ENCODE measurements at places on chromosomes 5 and 9.

DNA sequence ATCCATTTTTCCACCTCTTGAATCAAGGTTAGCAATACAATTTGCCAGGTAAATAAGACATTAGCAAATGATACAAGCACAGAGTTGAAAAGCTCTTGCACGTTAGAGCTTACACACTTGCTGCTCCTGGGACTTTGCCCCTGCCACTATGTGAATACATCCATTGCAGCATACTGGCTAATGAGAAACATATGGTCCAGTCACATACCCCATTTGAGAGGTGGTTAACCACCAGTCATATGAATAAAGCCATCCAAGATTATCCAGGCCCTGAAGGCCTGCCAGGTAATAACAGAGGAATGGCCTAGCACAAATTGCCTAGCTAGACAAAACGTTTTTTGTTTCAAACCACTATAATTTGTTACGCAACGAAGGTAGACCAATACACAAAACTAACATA is 45.8 kb upstream of the FTMT start:
- DNase-seq = no peak

GRCh38 chr9:20219437-20219836 is 402.9 kb downstream of the MLLT3 start:
- DNase-seq = no peak

- DNase-seq = no peak
Measured at GRCh38 chr9:37374892-37375291, 47.6 kb upstream of the GRHPR start.

DNA sequence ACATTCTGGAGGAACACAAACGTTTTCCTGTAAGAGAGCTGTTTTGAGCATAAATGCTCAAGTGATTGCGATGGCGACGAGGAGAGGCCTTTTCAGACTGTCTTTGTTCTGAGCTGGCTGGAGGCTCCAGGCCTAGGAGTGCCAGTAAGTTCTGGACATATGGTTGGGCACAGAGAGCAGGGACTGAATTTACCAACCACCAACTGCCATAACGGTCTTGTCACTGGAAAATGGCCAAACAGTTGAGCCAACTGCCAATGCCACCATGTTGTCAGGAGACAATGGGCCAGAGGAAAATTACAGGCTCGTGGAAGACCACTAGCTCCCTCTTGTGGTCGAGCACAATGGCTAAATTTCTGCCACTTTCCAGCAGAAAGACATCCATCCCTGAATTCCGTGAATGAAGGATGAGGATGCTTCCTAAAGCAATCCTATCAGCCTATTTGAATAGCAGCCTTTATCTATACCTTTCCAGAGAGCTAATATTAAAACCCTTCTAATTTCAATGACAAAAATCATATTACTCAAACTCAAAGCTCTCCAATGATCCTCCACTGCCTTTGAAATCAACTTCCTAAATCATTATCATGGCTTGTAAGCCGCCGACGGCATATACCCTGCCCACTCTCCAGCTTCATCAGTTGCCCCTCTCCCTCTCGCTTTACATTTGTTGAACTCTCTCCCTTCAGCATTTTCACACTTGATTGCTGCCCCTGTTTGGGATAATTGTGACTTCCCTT is 66.9 kb upstream of the GLIS3 start:
- DNase-seq = peak; percentile 54

DNA sequence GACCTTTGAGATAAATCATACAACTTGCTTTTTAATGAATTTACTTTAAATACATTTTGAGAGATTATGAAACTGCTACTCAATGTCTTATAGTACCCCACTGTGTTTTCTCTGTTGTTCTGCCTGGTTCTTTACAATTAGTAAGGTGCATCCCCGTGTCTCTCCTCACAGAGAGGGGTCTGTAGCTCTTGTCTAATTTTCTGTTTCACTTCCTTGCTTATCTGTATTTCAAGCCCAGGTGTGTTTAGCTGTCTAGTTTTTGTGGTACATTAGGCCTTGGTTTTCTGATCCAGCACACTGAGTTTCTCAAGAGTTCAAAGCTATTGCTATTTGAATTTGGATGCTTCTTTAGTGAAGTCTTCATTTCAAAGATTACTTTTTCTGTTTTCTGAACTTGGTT is 105.1 kb downstream of the MAST4 start:
- no peak for DNase-seq

- DNase-seq = peak; percentile 36
Measured at GRCh38 chr9:117744856-117745389, 40.7 kb downstream of the TLR4 start.

GRCh38 chr5:179294131-179294780 is 51.0 kb downstream of the ADAMTS2 start:
- no peak for DNase-seq

DNA sequence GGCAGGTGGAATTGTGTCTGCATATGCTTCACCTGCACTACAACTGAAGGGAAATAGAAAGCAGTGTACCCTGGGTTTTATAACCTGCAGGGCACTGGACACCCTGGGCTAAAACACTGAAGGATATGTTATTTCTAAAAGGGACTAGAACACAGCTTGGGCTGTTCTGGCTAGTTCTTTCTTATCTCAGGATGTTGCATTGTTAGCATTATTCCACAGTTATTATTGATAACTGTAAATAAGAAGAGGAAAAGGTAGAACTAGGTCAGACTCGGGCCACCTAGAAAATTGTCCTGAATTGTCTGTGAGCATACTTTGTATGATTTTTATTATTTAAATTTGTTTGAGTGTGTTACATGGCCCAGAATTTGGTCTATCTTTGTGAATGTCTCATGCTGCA is 493.9 kb upstream of the CDH9 start:
- DNase-seq = no peak

GRCh38 chr9:137785704-137786161 is 91.8 kb upstream of the CACNA1B start:
- peak; percentile 36 for DNase-seq

- peak; percentile 14 for DNase-seq
Measured at GRCh38 chr5:15734058-15734457, 234.1 kb downstream of the FBXL7 start.

GRCh38 chr9:87276327-87276841 is 221.3 kb upstream of the DAPK1 start:
- no peak for DNase-seq

DNA sequence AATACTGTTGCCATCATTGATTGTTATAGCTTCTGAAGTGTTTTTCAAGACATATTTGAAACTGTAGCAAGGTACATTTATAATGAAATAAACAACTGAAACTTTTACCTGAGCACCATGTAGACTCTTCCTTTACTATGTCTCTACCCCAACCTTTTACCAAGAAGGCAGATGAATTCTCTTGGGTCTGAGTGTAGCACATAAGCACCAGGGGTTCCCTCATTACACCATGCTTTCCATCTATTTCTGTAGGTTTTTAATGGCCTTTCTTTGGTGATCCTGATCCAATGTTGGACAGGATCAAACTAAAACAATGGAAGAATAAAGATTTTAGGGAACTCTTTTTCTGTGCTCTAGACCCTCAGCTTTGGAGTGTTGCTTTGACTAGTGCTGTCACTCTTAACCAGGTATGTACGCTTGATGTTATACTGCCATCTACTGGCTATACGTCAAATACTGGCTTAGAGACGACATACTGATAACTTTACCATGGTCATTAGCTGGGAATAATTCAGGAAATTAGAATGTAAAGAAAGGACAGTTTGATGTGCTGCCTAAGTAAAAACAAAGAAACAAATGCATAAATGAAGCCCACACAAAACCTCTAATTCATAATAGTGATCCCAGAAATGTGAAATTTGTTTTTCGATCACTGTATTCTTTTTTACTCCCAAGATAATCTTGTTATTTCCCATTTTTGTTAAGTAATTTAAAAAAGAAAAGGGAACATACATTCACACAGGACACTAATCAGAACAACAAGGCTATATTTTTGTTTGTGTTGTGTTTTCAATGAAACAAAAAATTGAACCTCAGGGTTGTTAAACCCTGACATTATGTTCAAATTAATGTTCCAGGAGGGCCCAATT is 30.7 kb downstream of the IFNW1 start:
- DNase-seq = no peak

- DNase-seq = no peak
Measured at GRCh38 chr5:181192337-181193046, 12.5 kb downstream of the TRIM7 start.

GRCh38 chr9:88803546-88804253 is 187.6 kb upstream of the S1PR3 start:
- DNase-seq = no peak

DNA sequence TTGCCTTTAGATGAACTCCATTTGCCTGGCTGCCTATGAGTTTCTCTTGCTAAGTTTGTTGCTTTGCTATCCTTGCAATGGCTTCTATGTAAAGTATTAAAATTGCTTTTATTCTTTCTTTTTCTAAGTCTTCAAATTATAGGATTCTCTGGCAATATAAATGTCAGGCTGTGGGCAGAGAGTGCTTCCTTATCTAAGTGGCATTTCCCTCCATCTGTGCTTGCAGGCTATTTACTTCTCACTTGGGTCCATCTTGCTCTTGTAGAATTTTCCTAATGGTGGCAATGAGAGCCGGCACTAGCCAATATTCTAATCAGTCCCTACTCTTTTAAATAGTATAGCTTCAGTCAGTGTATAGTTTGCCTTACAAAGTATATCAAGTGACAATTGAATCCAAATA is 63.3 kb downstream of the FAM174A start:
- no peak for DNase-seq

- DNase-seq = no peak
Measured at GRCh38 chr9:100605405-100605804, 27.5 kb downstream of the CAVIN4 start.

GRCh38 chr9:124257844-124258606 is at the start of gene NEK6:
NEK6 (plus strand) TSS chr9:124257949; CDS start chr9:124301965, 44,016 bp downstream.
- DNase-seq = no peak

DNA sequence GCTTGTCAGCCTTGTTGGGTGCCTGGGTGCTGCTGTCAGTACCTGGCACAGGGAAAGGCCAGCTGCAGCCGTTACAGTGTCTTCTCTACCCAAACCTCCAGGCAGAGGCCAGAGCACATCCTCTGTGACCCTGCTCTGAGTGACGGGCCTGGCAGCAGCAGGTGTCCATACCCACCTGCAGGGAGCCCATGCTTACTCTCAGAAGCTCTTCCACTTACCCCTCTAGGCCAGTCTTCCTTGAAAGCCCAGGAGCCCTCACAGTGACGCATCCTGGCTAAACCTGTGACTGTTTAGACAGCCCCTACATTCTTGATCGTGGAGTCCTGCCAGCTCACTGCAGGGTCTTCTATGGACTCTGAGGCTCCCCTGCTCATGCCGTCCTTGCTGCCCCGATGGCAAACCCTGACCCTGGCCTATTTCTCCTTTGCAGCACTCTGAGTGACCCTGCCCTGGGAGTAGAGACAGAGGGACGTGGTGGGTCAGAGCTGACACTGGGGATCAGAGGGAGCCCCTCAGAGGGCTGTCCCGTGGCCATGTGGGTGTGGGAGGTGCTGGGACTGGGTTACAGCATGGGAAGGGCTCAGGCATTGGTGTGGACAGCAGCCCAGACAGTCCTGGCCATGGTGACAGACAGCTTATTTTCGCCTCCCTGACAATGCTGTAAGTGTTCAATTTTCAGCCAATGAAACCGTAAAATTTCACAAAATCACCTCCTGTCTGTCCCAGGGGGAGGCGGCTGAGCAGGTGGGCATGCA is 67.6 kb upstream of the RNF130 start:
- no peak for DNase-seq

- no peak for DNase-seq
Measured at GRCh38 chr5:151178777-151179488, 21.4 kb upstream of the ANXA6 start.

- DNase-seq = no peak
Measured at GRCh38 chr9:135732569-135733257, 30.7 kb downstream of the KCNT1 start.

DNA sequence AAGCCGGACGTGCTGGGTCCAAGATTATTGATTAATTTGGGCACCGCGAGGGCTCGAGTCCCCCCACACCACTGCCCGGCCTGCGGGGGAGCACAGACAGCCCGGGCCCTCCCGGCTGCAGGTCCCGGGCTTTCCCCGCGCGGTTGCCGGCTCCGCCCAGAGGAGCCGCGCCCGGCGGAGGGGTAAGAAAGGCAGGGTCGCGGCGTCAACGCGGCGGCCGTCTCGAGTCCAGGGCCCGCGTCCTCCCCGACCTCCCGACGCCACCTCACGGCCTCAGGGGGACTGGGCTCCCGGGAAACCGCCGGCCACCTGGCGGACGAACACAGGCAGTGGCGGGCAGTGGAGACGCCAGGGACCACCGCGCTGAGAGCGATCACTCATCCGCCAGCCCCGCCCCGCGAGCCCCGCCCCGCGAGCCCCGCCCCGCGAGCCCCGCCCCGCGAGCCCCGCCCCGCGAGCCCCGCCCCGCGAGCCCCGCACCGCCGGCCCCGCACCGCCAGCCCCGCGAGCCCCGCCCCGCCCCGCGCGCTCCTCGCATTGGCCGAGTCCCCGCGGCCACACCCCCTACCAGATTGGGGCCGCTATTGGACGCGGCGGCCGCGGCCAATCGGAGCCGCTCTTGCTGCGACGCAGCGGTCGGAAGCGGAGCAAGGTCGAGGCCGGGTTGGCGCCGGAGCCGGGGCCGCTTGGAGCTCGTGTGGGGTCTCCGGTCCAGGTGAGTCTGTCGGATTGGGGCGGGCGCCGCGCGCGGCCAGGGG is at the start of gene MRPL41:
TSS of gene MRPL41 (plus strand) at position 616 of the 758 bp plus-strand sequence. CDS start 203 bp downstream, outside the sequence.
- peak; percentile 93 for DNase-seq

DNA sequence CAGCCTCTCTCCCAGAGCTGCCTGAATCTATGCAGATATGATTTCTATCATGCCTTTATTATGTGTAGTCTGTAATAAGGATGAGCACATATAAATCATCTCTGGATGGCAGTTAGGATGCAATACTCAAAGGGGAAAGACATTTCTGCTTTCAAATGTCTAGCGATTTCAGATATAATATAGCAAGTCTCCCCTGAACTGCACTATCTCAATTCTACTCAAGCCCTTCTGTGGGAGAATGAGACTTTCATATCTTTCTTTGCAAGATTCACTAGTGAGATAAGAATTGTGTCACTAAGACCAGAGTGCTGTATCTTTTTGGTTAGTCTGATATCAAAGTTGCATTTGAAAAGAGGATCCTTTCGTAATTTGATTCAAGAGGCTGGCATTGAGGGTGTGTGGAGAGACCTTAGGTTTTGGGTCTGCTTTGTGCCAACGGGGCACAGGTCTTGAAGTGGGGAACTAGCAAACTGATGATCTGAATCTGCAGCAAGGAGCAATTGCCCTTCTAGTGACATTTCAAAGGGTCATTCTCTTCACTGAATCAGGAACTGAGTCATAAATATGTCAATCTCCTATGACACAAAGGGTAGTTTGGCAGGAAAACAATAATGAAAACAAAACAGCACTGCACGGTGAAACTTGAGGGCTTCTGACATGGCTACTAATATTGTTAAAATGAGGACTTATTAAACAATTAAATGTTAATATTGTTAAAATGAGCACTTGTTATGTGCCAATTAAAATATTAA is 305.5 kb upstream of the CLINT1 start:
- DNase-seq = no peak

GRCh38 chr5:59180515-59180914 is 597.6 kb downstream of the RAB3C start:
- DNase-seq = no peak

- no peak for DNase-seq
Measured at GRCh38 chr5:154058055-154059038, 19.6 kb downstream of the MFAP3 start.

- DNase-seq = no peak
Measured at GRCh38 chr5:91271999-91272398, 111.1 kb downstream of the ARRDC3 start.

- DNase-seq = no peak
Measured at GRCh38 chr5:83197326-83197967, 120.1 kb downstream of the XRCC4 start.

Data from WTC11 (cell line).